Effector CD8-positive, alpha-beta T cell (primary cell): ENCODE measurements at places on chromosomes 2 and 18.

- no peak for DNase-seq
Measured at GRCh38 chr2:71506222-71507153, 53.1 kb downstream of the DYSF start.

GRCh38 chr2:96815326-96816126 is 542 bp upstream of the CNNM3 start:
- DNase-seq, result no peak

DNA sequence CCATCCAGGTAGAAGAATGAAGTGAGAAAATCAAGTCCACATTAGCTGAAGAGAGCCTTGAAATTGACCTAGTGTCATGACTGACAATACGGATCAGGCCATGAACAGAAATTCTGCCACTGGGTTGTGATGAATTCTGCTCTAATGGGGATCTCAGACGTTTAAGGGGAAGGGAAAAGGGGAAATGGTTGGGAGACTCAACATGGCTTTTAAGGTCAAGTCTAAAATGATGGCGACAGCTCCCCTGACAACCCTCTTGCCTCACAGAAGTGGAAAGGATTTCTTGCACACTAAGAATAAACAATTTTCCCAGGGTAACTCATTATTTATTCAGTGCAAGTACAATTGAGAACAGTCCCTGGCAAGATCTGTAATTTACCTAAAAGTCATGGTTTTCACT is 302.5 kb upstream of the ACVR2A start:
- no peak for DNase-seq

- no peak for DNase-seq
Measured at GRCh38 chr2:134745023-134745422, 26.2 kb upstream of the TMEM163 start.

DNA sequence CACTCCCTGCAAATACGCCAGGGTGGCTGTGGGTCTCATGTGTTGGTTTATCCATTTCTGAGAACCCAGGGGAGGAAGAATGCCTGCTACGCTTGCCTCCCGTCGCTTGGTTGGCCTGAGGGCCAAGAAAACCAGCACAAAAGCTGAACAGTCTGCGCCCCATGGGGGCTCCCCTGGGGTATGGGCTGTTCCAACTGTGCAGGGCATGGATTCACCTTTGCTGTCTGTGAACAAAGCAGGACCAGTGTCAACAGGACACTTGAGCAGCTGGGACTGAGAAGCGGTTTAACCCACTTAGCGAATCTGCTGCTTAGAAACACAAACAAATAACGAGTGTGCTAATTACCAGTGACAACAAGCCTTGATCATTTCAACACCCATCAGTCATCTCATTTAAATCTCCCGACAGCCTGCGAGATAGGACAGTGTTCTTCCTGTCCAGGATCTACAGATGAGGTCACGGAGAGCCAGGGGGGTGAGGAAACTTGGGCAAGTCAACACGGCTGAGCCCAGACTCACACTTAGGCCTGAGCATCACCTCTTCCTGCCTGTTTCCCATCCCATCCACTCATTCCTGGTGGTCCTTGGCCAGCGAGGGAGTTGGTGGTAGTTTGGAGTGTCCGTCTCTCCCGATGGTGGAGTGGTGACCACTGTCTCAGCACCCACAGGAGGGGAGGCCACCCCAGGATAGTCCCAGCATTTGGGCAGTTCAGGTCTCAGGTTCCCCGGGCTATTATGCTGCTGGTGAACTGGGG is 111.6 kb upstream of the HAAO start:
- DNase-seq, result no peak

GRCh38 chr2:210007895-210008294 is 5.5 kb downstream of the RPE start:
- DNase-seq, result no peak

DNA sequence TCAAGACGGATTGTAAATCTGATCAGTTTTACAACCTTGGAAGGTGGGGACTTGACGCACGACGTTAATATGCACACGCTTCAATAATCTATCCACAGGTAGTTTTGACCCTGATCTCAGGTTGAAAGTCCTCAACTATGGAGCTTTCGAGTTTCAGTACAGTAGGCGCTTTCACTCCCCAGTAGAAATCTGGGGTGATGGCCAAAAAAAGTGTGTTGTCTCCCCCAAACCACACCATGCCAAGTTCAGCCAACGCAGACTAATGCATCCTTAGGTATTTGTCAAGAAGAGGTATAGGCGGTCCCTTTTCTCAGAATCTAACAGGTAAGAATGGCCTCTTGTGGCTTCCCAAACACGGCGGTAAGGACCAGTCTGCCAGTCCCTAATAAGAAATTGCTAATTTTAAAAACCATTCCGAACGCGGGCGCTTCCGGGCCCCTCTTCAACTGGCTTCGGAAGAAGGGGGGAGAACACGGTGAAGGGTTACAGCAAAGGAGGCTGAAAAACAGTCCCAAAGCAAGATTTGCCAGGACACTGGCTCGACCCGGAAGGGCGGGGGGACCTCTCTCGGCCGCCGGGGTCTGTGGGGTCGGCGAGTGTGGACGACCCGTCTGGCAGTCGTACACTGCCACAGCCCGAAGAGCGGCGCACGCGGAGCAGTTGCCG is 659 bp downstream of the FAM210A start:
- DNase-seq, result no peak

DNA sequence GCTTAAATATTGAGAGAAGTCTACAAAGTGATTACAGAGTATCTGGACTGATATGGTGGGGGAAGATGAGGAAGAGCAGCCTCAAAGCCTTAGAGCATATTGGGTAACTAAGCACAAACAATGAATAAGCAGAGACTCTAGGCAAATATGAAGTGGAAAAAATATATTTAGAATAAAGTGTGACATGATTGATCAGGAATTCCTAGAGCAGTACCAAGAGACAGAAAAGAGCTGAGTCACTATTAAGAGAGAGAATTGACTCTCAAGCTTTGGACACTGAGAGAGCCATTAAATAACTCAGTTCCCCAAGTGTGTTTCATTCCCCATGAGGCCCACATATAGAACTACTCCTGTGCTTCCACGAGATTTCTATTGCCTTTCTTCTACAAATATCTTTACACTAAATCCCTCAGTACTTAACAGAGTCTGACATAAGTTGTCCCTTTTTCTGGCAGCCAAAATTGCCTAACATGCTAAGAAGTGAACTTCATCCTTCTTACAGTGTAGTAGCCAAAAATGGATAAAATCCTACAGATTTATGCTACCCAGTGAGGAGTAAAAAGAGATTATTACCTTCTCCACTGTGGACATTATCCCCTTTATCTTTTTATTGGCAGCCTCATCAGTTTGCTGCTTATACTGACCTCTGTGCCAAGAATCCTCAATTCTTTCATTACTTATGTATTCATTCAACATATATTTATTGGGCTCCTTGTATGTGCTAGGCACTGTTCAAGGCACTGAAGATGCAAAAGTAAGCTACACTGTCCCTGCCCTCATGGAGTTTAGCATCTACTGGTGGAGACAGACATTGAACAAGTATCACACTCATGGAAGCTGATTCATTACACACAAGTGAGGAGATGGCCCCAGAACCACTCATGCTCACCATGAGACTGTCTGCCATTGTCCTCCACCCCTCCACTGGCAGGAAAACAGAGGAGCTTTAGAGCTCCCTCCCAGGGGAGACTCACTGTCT is 45.4 kb downstream of the SLC40A1 start:
- no peak for DNase-seq

GRCh38 chr2:84799772-84800171 is 81.1 kb downstream of the TRABD2A start:
- no peak for DNase-seq

DNA sequence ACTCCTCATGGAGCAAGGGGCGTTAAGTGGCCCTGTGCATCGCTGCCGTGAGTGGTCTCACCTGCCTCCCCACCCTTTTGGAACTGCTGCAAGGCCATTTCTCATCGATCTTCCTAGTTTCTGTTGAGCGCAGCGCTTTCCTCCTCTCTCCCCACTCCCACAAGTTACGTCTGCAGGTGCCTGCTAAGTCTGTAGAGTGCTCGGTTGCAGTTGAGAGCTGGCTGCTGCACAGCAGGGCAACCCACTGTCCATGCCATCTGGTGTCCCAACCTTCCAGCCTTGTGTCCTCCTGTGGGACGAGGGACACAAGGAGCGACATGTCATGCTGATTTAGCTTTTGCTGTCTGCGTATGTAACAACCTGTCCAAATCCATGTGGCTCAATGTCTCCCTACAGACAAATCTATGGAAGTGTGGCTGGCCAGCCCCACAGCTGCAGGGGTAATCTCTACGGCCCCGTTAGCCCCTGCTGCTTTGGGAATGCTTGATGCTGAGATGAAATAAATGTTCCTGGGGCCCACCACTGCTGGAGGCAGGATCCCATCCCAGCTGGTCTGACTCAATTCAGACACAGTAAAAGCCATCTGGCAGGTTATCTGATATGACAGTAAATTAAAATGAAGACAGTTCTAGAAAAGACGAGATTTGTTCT is 68.1 kb upstream of the TCF7L1 start:
- DNase-seq, result no peak

DNA sequence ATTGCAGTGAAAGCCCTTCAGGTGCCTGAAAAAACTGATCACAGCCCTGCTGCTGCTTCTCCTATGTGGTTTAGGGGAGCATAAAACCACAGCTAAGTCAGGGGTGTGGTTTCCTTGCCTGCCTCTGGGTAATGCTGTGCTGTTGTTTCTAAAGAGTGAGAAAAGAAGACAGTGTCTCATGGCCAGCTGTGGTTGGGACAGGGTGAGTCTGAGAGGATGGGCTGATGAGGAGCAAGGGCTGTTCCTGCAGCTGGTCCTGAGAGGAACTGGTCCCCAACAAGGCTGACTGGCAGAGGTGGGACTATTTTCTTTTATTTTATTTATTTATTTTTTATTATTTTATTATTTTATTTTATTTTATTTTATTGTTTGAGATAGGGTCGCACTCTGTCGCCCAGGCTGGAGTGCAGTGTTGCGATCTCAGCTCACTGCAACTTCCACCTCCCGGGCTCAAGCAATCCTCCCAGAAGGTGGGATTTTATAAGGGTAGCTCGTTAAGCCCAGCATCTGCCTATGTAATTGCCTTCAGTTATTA is 236.7 kb downstream of the FHOD3 start:
- DNase-seq, result no peak

GRCh38 chr2:174611854-174612253 is 14.2 kb upstream of the WIPF1 start:
- DNase-seq, result no peak

- DNase-seq, result no peak
Measured at GRCh38 chr2:97849881-97850528, 136.6 kb downstream of the ZAP70 start.

- DNase-seq, result no peak
Measured at GRCh38 chr2:5473635-5474034, 218.5 kb upstream of the SOX11 start.

GRCh38 chr2:191311-192190 is 72.3 kb downstream of the SH3YL1 start:
- no peak for DNase-seq

DNA sequence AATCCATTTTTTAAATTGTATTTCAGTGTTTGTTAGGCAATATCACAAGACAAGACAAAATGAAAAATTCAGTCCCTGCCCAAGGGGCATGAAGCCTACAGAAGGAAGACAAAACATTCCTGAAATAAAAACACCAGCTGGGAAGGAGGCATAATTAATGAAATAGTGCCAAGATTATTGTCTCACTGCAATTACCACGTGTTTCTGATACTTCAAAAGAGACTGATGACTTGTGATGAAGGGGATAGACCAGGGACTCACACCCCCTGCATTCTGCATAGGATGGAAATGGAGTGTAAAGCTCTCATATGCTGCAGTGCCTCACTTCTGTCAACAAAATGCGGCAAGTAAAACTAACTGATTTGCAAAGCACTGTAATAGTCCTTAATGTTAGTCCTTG is 178.1 kb downstream of the BARD1 start:
- no peak for DNase-seq

DNA sequence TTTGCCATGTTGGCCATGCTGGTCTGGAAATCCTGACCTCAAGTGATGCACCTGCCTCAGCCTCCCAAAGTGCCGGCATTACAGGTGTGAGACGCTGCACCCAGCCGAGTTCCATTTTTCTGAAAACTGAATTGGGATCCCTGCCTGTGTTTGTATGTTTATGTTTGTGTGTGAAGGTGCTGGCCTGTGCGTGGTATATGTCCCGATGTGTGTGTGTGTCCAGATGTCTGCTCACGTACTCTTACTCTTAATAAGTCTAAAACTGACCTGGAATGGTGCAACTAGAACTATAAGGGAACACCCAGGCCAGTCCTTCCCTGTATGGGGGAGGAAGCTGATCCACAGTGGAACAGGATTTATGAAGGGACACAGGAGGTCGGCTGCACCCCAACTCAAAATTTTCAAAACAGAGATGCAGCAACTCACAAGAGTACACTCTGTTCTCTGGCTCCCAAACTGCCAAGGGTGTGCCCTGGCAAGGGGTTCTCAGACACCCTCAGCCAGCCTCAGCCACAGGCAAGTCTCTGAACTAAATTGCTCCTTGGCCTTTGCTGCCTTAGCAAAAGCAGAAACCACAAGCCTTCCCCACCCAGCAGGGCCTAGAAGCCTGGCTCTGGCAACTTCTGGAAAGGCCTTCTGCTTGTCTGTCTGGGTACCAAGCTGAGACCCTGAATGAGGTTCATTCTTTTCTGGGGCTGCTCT is 36.5 kb downstream of the RHOB start:
- no peak for DNase-seq

GRCh38 chr2:104736026-104736425 is 117.9 kb upstream of the POU3F3 start:
- DNase-seq, result no peak

DNA sequence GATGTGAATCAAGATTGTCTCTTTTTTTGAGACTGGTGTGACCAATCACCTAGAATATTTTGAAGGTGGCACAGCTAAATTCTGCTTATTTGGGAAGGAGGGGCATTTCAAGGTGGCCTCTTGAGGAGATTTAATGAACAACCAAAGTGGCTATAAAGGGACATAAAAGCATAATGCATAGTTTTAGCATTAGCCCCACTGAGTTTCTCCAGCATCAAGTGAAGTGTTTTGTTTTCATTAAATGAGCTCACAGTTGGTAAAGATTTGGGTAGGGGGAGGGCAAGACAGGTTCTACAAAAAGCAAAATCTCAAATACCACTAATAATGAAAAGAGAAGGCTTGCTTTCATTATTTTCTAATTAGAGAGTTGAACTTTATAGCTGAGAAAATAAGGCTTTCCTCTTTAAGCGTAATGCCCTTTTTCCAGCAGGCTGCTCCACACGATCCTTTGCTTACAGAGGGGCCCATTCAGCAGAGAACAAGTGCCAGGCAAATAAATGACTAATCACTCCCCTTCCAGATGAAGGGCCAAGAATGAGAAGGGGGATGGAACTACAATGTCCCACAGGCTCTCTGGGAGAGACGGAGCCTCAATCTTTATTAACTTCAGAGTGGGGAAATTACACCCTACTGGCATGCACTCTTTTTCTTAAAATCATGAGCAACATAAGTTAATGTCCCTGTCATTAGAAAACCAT is 35.9 kb downstream of the LHCGR start:
- no peak for DNase-seq
